T-helper 1 cell (primary cell): ENCODE measurements at places on chromosomes 5 and 9.

GRCh38 chr9:15155826-15156225 is 151.2 kb downstream of the TTC39B start:
- DNase-seq: no peak

- peak; percentile 84 for DNase-seq
These were observed 240.9 kb downstream of the TLE4 start for GRCh38 chr9:79812507-79813257.

DNA sequence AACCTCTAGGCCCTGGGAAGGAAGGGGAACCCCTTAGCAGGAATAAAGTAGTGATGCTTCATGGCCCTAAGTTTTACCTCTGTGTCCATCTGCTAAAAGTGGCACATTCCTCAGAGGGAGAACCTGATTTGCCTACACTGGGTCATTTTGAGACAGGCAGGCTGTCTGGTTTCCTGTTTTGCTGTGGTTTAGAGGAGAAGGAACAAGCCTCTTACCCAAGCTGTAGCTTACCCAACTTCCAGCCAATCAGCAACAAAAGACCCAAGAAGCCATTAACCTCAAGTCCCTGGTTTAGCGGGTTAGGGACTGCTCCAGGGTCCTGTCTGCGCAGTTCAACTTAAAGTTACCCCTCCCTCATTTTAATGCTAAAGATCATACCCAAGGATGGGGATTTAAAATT is 411.0 kb downstream of the MAT2B start:
- DNase-seq: no peak

GRCh38 chr5:69415584-69415958 is 655 bp downstream of the MARVELD2 start:
- no peak for DNase-seq

- no peak for DNase-seq
These were observed 26.2 kb upstream of the TCF7 start for GRCh38 chr5:134088291-134088690.

DNA sequence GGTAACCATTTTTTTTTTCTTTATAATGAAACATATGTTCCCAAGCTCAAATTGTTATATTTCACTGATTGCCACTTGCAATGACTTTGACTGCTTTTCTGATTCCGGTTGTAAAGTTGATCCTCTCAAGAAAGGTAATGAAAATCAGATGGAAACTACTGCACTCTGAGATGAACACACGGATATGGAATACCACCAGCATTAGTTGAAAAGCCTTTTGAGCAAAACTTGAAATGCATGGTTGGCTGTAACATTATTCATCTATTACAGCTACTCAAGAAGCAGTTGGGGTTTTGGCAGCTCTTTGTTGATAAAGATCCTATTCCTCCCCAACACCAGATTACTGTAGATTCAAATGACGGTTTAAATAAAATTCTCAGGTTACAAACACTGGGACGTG is 591.6 kb upstream of the DMAC1 start:
- no peak for DNase-seq

- DNase-seq: no peak
These were observed 147.2 kb downstream of the SEC61B start for GRCh38 chr9:99369327-99369722.

DNA sequence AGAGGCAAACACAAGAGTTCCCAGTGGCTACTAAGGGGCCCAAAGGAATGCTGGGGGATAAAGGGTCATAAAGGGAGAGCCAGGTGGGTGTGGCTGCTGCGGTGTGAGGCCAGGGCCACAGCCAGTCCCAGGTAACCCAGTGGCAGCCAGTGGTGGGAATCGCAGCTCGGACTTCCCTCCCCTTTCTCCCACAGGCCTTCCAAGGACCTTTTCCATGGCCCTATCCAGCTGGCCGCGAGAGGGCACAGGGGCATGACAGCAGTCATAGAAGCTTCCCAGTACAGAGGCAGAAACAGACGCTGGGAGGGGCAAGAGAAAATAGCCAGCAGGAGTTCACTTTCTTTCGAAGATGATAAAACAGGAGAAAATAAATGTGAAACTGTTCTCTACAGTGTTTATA is 257.6 kb downstream of the SEMA5A start:
- no peak for DNase-seq

- DNase-seq: no peak
These were observed 9.8 kb downstream of the TGFBI start for GRCh38 chr5:136038635-136039034.

- DNase-seq: no peak
These were observed 4.7 kb upstream of the TBC1D9B start for GRCh38 chr5:179912386-179912785.

DNA sequence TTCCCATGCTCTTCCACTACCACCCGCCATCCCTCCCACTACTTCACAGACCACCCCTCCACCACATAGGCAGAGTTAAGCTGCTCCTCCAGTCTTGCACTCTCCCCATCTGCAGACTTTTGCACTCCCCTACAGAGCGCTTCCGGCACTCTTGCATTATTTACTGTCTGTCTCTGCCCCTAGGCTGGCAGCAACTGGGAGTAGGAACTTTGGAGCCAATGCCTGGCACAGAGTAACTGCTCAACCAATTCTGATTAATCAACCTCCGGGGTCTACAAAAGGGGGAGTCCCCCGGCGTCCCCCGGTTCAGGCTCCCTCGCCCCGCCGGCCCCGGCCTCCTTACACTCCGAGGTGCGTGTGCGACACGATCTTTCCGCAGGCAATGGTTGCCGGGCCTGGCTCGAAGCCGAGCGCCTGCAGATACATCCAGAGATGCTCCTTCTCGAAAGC is 498 bp downstream of the HAUS6 start:
- DNase-seq: no peak

DNA sequence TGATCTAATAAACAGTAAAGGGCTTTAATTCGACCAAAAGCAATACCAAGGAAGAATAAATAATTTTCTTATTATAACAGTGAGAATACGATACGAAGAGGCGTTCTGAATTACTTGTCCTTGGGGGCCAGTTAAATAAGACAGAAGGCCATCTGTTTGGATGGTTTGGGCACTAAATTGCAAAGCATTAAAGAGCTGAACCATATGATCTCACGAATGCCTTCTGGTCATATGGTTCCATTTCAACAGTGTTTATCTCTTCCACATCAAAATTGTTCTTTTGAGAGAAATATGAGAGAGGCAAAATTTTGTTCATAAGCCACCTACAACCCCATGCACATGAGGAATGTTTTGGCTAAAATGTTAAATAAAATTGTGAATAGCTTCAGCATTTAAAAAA is 605.4 kb downstream of the PTPRD start:
- DNase-seq: no peak

- no peak for DNase-seq
These were observed 84.4 kb downstream of the HTR4 start for GRCh38 chr5:148569948-148570347.

- no peak for DNase-seq
These were observed 25.7 kb upstream of the FCN1 start for GRCh38 chr9:134943411-134943810.

GRCh38 chr5:16871746-16872339 is 64.2 kb downstream of the MYO10 start:
- DNase-seq: no peak

DNA sequence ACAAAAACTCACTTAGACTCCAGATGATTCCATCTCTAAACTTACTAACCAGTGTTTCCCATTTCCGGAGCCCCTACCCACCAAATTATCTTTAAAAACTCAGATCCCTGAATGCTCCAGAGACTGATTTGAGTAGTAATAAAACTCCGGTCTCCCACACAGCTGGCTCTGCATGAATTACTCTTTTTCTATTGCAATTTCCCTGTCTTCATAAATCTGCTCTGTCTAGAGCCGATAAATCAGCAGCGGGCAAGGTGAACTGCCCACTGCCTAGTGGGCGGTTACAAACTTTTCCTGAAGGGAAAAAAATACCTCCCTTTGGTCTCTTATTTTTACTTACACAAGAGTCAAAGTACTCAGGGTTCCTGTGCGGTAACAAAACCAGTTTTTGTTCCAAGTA is 624.4 kb upstream of the RORB start:
- DNase-seq: no peak

DNA sequence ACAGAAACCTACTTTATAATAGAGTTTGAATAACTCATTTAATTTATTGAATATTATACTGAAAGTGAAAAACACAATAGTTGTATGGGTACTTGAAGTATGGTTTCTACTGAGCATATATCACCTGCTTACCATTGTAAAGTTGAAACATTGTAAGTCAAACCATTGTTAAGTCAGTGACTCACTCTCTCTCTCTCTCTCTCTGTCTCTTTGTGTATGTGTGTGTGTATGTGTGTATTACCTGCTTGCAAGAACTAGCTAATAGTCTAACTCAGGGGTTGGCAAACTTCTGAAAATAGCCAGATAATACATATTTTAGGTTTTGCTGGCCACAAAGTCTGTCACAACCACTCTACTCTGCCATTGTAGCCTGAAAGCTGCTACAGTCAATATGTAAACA is 564.3 kb upstream of the ZNF608 start:
- DNase-seq: no peak

GRCh38 chr9:82893549-82893948 is 169.4 kb downstream of the RASEF start:
- DNase-seq: no peak

GRCh38 chr5:82513738-82514137 is 235.6 kb upstream of the RPS23 start:
- no peak for DNase-seq

DNA sequence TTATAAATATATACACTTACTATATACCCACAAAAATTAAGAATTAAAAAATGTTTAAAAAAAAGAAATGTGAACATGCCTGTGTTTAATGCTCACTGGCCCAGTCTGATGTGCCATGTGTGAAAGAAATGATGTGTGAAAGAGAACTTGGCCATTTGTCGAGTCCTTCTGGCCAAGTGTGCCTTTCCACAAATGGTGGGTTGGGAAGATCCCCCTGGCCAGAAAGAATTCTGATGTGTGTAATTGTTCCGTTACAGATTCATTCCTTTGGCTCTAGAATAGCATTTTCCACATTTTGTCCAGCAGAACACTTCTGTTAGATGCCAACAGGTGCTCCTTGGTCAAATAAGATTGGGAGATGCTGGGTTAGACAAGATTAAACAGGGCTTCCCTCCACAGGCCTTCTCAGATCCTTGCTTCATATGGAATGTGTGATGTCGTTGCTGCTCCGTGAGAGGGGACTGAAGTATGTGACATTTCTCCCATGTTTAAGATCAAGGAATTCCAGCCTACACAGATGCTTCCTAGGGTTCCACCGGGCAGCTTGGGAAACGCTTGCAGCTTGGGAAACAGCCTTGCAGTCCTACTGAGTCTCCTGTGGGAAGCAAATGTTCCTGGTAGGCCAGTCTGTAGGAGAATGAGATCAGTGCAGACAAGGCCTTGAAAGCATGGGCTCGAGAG is 32.1 kb downstream of the GDNF start:
- DNase-seq: no peak

DNA sequence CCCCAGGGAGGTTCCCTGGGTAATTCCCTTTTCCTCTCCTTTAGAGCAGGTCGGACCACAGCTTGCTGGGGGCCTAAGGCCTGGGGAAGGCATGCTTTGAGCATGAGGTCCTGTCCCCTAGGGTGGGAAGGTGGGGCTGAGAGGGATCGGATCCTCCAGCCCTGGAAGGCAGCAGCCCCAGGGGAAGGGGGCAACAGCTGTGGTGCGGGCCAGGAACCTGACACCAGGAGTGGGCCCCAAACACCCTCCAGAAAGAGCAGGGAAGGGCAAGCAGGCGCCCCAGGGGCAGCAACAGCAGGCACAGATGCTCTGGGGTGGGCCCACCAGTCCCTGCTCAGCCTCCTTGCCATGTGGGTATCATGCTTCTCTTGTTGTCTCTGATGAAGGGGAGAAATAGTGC is 3.2 kb upstream of the CORO2A start:
- no peak for DNase-seq

GRCh38 chr5:140261403-140262171 is 41.3 kb downstream of the PFDN1 start:
- DNase-seq: no peak

- DNase-seq: no peak
These were observed 16.2 kb upstream of the ERAP1 start for GRCh38 chr5:96823900-96824380.

GRCh38 chr5:40404613-40405012 is 275.1 kb upstream of the PTGER4 start:
- no peak for DNase-seq

- DNase-seq: no peak
These were observed 64.0 kb upstream of the STC2 start for GRCh38 chr5:173392172-173392571.
